ENCODE measurements at places on chromosomes 2 and 18.
A peak's percentile ranks its signal among the peaks of the same experiment; 100 is the strongest.

- no peak for DNase-seq
Measured at GRCh38 chr2:186977433-186978045, 128.6 kb upstream of the ZSWIM2 start.

DNA sequence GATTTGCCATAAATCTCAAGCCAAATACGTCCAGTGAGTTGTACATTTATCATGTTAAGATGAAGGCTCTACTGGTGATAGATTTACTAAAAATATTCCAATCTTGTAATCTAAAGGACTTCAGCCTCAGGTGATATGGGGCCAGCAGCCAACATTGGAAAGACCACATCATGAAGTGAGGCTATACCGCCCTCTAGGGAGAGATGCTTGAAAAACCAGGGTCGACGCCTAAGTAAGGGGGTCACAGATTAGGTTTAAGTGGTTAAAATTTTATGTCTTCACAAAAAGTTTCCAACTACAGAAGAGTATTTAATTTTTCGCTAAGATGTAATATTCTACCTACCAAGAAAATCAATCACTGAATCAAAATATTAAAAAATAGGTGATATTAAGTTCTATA, 33.3 kb downstream of the DOCK10 start:
- DNase-seq = no peak

- DNase-seq = no peak
Measured at GRCh38 chr2:20439193-20439475, 7.7 kb upstream of the RHOB start.

- no peak for DNase-seq
Measured at GRCh38 chr18:11066038-11066437, 83.3 kb downstream of the PIEZO2 start.

GRCh38 chr2:88690591-88691338, 708 bp upstream of the RPIA start:
- peak; percentile 23 for DNase-seq

GRCh38 chr18:52216666-52217065, 123.3 kb upstream of the DCC start:
- no peak for DNase-seq

- no peak for DNase-seq
Measured at GRCh38 chr18:13159579-13159978, 59.0 kb upstream of the LDLRAD4 start.

GRCh38 chr18:38940475-38940862, 1374.9 kb upstream of the CELF4 start:
- DNase-seq = no peak

- DNase-seq = no peak
Measured at GRCh38 chr2:39027421-39027820, 93.4 kb downstream of the SOS1 start.

DNA sequence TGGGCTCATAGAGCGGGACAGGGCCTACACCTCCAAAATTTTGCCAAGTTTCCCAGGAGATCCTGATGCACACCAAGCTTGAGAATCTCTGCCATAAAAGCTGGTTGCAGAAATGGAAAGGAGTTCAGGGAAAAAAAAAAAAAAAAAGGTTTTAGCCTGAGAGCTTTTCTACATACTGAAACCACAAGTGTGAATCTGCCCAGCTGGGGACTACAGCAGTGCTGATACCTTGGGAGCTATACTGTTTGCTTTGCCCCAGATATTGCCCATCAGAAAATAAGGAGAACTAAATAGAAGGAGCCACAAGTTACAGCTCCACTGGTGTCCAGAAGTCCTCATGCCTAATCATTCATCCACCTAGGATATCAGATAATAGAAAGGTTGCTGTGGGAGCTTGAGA, 38.4 kb upstream of the NCKAP5 start:
- DNase-seq = no peak

GRCh38 chr18:40852406-40852805, 1102.6 kb upstream of the PIK3C3 start:
- DNase-seq = no peak

GRCh38 chr2:100909534-100910081, 89.7 kb downstream of the NPAS2 start:
- DNase-seq = no peak

DNA sequence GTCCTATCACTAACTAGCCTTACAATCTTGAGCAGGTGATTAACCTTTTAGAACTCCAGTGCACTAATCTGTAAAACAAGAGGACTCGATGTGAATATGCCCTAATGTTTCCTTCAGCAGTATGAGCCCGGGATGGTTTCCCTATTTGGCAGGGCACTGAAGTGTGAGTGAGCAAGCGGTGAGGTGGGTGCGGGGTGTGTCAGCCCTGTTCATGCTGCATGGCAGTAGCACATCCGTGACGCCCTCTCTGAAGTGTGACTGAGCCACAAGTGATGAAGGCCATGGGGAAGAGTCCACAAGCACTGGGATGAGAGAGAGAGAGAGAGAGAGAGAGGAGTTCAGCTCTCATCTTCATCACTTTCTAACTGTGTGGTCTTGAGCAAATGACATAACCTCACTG, 168.7 kb downstream of the SETBP1 start:
- DNase-seq = no peak

DNA sequence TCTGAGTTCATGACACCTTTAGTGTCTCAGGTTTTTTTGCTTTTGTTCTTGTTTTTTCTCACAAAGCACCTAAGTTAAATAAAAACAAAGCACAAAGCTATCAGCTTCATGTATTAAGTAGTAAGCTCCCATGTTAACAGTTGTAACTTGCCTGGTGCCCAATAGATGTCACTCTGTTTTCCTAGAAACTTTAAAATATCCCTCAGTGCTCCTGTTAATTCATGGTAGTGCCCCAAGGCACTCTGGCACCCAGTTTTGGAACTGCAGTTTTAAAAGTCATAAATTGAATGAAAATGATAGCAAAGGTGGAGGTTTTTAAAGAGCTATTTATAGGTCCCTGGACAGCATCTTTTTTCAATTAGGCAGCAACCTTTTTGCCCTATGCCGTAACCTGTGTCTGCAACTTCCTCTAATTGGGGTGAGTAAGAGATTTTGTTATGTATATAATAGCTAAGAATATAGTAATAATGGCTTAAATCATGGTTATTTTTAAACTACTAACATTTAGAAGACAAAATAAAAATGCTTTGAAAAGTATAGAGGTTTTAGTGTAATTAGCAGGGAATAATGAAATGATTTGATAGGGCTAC, 555.0 kb upstream of the TMEFF2 start:
- DNase-seq = no peak

- no peak for DNase-seq
Measured at GRCh38 chr2:129756276-129756675, 223.2 kb upstream of the RAB6C start.

- no peak for DNase-seq
Measured at GRCh38 chr2:200423541-200423940, 86.3 kb downstream of the KCTD18 start.

DNA sequence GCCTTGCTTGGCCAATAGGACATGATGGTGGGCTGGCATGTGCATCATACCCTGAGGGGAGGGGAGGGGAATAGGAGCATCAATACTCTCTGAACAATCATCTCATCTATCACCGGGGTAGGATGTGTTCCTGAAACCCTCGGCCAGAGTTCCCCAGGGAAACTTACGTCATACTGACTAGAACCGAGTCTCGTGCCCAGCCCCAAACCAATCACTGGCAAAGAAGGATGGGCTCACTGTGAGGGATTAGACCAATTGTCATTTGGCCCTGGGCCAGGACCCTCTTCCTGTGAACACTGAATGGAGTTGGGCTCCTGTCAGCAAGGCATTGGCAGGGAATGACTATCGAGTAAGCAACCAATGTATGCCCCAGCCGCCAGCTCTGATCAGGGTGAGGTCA, 261.5 kb downstream of the MYCN start:
- DNase-seq = no peak

DNA sequence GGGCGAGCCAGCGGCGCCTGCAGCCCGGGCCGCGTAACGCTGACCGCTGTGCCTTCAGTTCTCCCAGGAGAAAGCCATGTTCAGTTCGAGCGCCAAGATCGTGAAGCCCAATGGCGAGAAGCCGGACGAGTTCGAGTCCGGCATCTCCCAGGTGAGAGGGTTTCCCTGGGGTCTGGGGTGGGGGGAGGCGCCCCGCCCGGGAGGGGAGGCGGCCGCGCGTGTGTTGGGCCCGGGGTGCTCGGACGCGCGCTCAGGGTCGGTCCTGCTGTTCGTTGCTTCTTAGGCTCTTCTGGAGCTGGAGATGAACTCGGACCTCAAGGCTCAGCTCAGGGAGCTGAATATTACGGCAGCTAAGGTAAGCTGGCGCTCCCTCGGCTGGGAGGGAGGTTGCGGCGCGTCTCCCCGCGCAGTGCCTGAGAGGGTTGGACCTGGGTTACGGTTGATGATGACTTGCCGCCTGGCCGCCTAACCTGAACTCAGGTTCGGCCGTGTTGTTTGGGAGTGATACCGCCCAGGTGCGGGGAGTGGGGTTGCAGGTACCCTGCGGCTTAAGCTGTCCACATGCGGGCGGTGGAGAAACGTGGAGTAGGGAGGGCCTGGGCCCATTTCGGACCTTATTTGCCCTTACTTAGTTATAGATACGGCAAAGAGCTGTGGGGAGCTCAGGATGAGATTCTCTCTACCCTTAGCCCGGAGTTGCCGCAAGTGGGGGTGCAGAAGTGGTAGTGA, 638 bp downstream of the RPS7 start:
- peak; percentile 12 for DNase-seq

DNA sequence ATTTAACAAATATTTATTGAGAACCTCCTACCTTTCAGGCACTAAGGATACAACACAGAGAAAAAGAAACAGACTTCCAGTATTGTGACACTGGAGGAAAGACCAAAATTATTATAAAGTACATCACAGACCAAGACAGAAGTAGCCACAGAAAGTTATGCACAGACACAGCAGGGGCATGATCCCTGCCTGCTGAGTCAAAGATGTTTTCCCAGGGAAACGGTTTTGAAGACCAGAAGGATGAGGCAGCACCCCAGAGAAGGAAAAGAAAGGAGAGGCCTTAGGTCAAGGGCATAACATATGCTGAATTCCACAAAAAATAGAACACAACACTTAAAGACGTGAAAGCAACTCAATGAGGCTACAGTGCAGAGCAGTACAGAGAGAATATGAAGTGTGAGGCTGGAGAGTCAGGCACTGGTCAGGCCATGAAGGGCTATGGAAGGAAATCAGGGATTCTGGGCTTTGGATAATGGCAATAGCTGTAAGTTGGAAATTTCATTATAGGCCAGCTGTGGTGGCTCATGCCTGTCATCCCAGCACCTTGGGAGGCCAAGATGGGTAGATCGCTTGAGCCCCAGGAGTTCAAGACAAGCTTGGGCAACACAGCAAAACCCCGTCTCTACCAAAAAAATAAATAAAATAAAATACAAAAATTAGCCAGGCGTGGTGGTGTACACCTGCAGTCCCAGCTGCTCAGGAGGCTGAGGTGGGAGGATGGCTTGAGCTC, 8.2 kb downstream of the ADAM17 start:
- no peak for DNase-seq

GRCh38 chr18:68454511-68455228, 260.2 kb downstream of the TMX3 start:
- no peak for DNase-seq
